Stomach (tissue), 19 donors: ENCODE measurements at places on chromosomes 4 and X. TPM values are rescaled to one million over a fixed set of nuclear protein-coding genes. Genes with fewer than 3 reads are reported as not detected.

- no peak for DNase-seq
Observed at GRCh38 chrX:47618923-47619485, 653 bp downstream of the SYN1 start.

DNA sequence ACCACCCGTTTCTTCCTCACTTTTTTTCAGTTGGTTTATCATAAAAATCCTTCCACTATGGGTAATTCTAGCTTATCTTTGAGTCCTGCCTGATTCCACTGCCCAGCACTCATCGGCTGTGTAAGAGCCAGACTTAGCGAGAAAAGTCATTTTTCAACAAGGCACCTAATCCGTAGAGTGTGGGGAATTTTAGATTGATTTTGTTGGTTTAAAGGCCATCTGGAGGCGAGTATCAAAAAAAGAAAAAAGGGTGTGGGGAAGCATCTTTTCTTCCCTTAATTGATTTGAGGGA is 134.4 kb downstream of the TET2 start:
- no peak for DNase-seq

- no peak for DNase-seq
Observed at GRCh38 chr4:98946359-98946758, 17.4 kb upstream of the EIF4E start.

- no peak for DNase-seq
Observed at GRCh38 chr4:107900067-107900466, 31.3 kb upstream of the CYP2U1 start.

DNA sequence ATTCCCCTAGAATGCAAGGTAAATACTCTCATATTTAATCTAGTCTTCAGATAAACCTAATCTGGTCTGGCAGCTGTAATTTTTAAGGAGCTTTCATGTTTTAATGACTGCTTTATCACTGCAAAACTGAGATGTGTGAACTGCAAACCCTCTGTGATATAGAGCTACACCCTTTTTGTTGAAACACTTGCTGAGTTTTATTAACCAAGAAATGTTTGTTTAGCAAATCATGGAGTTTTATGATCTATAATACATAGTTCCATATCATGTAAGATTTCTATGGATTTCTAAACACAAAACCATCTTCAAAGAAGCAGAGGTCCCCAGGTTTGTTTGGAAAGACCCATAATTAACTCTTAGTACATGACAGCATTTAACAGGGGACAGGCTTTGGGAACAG is 126.4 kb downstream of the BTC start:
- no peak for DNase-seq

- DNase-seq: peak; percentile 39
Observed at GRCh38 chrX:45756557-45756956, 555.9 kb upstream of the DIPK2B start.

- no peak for DNase-seq
Observed at GRCh38 chr4:37441231-37442061, 196.9 kb downstream of the NWD2 start.

GRCh38 chrX:115563633-115564162 is 2.7 kb downstream of the PLS3 start:
- no peak for DNase-seq

GRCh38 chr4:5361968-5362367 is 310.7 kb downstream of the STK32B start:
- peak; percentile 44 for DNase-seq

DNA sequence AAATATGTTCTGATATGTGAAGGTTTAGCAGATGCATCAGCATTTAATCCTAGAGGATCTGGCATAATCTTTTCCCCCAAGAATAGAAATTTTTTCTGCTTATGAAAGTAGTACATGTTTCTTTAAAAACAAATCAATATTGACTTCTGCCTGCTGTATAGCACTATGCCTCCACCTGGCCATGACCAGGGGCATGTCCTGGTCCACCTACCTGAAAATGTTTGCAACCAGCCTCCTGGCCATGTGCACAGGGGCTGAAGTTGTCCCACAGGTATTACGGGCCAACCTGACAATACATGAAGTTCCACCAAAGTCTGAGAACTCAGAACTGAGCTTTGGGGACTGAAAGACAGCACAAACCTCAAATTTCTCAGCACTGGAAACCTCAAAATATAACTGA is 10.0 kb downstream of the HPRT1 start:
- no peak for DNase-seq

The DKK2 gene
- not detected for total RNA-seq

The DDIT4L gene
- total RNA-seq: not detected

The RNF175 gene
- total RNA-seq: not detected

The RNF150 gene
- total RNA-seq: 37.1 TPM

The FRG1 gene
- total RNA-seq: 5.4 TPM
